ENCODE measurements at places on chromosomes 6 and 20.

DNA sequence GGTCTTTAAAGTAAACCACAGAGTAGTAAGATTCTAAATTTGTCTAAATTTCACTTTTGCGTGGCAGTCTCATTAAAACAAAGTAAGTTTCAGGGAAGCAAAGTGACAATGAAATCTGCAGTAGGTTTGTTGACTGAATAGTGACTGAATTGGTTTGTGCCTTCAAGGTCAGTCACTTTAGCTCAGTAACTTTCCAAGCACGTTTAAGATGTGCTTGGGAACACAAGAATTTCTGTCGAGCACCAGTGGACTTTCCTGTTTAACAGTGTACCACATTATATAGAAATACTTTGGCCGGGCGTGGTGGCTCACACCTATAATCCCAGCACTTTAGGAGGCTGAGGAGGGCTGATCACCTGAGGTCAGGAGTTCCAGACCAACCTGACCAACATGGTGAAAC is 1.7 kb upstream of the CD24 start:
- no peak for DNase-seq

- DNase-seq = no peak
Measured at GRCh38 chr6:35681298-35681697, 7.4 kb downstream of the FKBP5 start.

GRCh38 chr20:56245761-56246160 is 2.8 kb upstream of the MC3R start:
- no peak for DNase-seq

DNA sequence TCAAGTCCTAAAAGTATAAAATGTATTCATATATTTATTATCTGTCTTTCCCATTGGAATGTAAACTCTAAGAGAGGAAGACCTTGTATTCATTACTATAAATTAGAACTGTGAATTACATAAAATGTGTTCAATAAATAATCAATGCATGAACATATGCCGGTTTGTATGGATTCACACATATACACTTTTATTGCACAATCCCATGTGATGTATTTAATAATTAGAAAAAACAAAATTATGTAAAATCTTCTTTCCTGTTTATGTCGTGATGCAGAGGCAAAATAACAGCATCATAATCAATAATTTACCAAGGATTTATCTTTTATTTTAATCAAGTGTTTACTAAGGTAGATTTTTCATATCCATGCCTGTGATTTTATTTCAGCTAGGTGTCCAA is 240.5 kb downstream of the KHDRBS2 start:
- no peak for DNase-seq

DNA sequence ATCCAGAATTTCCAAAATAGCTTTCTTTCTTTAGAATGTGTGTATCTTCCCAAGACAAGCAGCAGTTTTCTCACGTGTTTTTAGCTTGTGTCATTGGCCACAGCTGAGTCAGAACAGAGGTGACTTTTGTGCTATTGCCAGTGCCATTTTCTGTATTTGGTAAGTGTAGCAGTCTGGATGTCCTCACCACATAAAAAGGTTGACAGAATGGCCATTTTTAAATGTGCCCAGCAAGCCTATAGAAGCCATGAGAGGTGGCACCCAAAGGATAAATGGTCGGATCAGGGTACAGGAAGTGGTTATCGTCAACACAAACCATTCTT is 269.5 kb upstream of the HSF2 start:
- DNase-seq = no peak

GRCh38 chr6:109062216-109062615 is 32.4 kb downstream of the SESN1 start:
- no peak for DNase-seq

GRCh38 chr6:34412643-34413214 is 13.1 kb downstream of the RPS10 start:
- DNase-seq = no peak

DNA sequence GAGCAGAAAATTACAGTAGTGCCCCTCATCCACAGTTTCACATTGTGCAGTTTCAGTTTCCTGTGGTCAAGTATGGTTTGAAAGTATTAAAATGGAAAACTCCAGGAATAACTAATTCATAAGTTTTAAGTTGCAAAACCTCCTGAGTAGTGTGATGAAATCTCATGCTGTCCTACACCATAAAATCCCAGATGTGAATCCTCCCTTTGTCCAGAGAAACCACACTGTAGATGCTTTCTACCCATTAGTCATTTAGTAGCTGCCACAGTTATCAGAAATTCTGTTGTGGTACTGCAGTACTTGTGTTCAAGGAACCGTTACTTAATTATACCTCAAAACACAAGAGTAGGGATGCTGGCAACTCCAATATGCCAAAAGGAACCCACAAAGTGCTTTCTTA is 74.7 kb downstream of the PTCHD4 start:
- peak; percentile 3 for DNase-seq

GRCh38 chr6:21199262-21199661 is 394.3 kb upstream of the SOX4 start:
- no peak for DNase-seq

DNA sequence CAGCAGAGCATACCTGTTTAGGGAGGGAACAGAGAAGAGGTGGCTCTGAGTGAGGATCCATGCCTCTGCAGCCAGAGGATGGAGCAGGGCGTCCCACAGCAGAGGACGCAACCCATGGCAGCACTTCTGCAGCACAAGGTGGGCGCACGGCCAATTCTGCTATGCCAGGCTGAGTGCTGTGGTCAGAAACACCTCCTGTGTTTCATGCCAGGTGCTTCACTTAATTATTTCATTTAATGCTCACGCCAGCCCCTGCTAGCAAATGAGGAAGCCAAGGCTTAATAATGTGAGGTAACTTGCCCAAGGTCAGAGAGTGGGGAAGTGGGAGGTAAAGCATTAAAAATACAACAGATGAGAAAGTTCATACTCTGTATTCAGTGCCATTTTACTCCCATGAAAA is 68.5 kb upstream of the PTGIS start:
- no peak for DNase-seq

GRCh38 chr6:83536034-83536646 is 23.8 kb downstream of the PRSS35 start:
- DNase-seq = peak; percentile 28

- DNase-seq = no peak
Measured at GRCh38 chr6:130424710-130425109, 58.9 kb downstream of the TMEM200A start.

- DNase-seq = no peak
Measured at GRCh38 chr6:45880676-45881075, 135.0 kb downstream of the CLIC5 start.

- DNase-seq = no peak
Measured at GRCh38 chr20:401682-402495, 6.2 kb upstream of the RBCK1 start.

DNA sequence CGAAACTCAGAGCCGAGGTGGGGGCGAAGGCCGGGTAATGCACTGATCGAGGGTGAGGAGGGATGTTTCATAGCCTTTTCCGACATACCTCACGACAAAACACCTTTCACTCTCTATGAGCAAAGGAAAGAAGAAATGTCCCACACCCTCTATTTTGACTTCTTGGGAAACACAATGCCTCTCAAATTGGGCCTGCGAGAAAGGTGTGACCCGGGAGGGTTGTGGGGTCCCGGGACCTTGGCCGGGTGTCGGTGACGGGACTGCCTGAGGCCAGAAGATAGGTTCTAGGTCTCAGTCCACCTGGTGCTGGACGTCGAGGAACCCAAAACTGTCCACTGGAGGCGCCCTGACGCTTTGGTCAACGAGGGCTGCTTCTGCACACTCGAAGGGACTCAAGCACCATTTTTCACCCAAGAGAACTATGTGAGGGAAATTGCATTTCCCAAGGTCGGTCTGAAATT is 41.1 kb upstream of the OSTM1 start:
- DNase-seq = peak; percentile 9

DNA sequence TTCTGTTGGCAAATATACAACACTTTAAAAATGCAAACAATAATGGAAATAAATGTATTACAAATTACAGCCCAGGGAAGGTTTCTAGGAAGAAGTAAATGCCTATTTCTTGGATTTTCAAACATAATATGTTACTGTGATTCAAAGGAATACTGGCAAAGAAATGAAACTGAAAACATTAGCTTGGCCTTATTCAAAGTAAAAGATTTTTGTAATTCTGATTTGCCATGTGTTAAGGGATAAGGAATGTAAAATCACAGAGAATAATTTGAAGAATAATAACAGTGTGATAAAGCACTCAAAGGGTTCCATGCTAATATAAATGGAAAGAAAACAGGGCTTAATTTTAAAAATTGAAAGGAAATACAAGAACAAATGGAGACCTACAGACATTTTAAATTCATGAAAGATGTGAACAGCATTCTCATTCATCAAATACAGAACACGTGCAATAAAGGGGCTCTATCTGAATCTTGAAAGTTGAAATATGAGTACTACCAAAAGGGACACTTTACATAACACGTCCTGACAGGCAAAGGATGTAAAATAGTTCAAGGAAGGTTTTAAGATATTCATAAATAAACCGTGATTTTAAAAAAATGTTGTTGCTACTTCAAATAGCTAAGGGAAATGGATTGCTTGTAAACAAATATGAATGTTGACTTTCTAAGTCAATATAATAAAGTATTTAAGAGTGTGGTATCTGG is 138.1 kb downstream of the RFPL4B start:
- no peak for DNase-seq

- DNase-seq = no peak
Measured at GRCh38 chr6:24927277-24927955, 8.3 kb downstream of the RIPOR2 start.

DNA sequence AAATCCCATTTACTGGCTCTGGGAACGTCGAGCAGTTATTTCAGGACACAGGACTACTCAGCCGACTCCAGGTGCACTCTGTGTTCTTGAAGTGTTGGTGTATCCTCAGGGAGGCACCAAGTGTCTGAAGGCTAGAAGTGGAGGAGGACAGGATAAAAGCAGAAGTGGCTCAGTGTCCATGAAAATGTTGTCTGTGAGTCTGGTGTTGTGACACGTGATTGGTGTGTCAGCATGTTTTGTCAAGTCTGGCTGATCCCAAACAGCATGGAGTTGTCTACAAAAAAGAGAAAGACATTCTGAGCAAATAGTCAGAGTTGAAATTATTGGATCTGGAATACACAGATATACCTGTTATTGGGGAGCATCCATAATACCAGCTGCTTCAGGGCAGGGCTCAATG is 30.3 kb downstream of the SCGN start:
- no peak for DNase-seq

DNA sequence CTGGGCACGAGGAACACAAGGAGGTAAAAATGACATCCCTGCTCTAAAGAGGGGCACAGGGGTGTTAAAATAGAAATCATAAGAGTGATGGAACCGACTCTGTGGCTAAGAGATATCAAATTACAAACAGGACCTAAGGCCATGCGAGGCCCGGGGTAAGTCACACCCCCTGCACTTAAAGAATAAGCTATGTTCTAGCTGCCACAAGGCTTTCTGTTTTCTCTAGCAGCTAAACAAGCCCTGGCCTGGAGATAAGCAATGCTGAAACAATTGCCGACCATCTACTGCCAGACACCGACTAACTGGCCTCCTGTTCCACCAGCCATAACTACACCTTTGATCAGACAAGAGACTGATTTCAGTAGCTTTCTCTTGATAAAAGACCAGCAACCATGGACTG is 32.4 kb downstream of the MDGA1 start:
- no peak for DNase-seq

GRCh38 chr6:29748391-29749307 is 25.4 kb downstream of the HLA-F start:
- peak; percentile 80 for DNase-seq

DNA sequence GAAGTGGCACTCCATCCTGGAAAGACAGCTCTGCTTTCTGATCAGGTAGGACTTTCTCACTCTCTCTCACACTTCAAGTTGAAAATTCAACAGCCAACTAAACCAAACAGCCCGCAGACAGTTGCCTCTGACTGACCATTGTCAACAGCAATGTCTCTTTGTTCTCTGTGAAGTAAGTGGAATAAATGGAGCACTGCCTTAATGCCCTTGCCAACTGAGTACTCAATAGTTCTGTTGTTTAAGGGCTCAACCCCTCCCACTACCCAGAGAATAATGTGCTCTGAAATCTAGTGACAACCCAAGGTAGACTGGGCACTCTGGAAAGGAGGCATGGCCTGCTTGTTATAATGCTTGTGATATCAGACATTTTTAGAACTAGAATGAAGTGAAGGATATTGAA is 16.8 kb upstream of the BCLAF1 start:
- DNase-seq = no peak

GRCh38 chr20:48909910-48910309 is 11.6 kb upstream of the ARFGEF2 start:
- no peak for DNase-seq

- DNase-seq = no peak
Measured at GRCh38 chr6:148768646-148769270, 21.9 kb downstream of the UST start.

- DNase-seq = no peak
Measured at GRCh38 chr6:143014764-143015163, 45.9 kb upstream of the AIG1 start.

DNA sequence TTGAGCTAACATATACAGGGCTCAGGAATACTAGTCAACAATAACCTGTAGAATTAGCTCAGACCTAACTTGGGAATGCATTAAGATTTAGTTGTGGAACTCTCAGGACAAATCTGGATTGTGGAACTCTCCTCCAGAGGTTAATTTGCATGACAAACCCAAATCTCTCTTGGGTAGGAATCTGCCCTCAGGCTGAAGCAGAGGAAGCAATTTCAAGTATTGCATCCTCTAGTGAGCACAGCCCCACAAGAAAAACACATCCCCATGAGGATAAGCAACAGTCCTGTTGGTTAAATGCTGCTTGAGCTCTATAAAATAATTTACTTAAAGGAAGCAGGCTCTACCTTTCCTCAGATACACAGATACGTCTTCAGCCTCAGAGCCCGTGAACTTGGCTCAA is 170.9 kb upstream of the STXBP5 start:
- DNase-seq = peak; percentile 64

DNA sequence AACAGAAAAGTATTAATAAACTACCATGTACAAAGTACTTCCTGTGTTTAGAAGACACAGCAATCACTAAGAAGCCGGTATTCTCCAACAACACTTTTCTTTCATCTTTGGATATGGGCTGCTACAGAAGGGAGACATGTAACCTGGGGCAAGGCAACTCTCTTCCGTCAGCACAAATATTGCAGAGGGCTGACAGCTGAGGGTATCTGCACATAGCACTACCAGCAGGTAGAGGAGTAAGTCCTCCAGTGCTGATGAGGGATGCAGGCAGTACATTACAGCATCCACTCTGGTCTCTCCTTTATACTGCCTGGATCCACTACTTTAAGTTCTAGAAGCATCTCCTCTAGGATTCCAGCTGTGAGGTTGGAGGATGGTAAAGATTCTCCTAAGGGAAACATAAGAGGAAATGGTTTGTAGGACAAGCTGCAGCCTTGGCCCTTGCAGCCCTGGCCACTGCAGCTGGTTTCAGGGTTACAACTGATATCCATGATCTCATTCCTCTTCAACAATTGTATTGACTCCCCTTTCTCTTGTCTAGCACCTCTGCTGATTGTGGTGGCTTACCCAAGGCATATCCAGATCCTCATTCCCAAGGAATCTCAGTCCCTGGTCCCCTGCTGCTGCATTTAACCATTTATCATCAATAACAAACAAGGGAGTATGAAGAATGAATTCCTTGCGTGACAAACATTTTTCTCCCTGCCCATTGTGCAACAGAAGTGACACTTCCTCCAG is 110.7 kb upstream of the ADGRF1 start:
- peak; percentile 73 for DNase-seq

GRCh38 chr6:56934876-56935275 is 20.0 kb upstream of the BEND6 start:
- no peak for DNase-seq

GRCh38 chr6:43627008-43627825 is 1.8 kb downstream of the GTPBP2 start:
- DNase-seq = peak; percentile 97

GRCh38 chr6:40669343-40669742 is 82.2 kb upstream of the LRFN2 start:
- DNase-seq = no peak
